ENCODE measurements at places on chromosomes 5 and 9.

- DNase-seq, result no peak
Observed at GRCh38 chr9:108844391-108844790, 11.4 kb downstream of the ACTL7B start.

DNA sequence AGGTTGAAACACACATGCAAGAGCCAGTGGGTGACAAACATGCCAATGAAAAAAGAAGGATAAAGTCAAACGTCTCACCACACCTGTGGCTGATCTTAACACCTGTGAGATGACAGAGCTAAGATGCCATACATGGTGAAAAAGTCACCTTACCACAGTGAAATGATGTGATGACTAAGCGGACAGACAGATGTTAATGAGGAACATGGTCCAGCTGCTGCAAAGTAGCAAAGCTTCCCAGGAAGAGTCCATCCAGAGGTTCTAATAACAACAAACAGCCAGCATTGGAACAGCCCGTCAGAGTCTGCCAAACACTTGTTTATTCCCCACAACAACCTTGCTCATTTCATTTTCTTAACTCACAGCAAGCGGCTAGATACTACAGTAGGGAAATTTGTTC is 1.9 kb downstream of the KIAA1191 start:
- no peak for DNase-seq

DNA sequence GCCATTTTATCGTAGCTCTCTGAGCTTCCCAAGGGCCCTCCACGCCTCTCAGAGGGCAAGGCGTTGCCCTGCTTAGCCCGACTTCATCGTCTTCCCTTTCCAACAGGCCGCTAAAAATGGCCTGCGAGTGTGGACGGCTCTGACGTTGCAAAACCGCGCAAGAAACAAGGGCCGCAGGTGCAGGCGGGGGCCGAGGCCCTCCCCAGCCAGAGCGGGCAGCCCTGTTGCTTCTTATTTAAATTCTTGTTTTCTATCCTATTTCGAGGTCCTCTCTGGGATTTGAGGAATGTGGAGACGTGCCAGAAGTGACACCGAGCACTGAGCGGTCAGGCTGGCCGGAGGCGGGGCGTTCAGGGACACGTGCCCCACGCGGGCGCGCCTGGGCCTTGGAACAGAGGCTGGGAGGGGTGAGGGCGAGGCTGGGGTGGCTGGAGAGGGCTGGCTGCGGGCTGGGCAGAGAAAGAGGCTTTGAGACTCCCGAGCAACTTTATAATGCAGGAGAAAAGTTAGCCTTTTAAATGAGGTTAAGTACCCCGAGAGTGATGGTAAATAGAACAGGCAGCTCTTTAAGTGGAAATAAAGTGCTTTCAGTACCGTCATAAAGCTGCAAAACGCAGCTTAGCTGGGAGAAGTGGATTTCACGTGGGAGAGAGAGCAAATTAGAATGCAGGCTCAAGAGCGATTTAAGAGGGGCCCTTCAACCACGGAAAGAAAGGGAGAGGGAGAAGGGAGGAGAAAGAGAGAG is 243.6 kb downstream of the AUH start:
- no peak for DNase-seq

DNA sequence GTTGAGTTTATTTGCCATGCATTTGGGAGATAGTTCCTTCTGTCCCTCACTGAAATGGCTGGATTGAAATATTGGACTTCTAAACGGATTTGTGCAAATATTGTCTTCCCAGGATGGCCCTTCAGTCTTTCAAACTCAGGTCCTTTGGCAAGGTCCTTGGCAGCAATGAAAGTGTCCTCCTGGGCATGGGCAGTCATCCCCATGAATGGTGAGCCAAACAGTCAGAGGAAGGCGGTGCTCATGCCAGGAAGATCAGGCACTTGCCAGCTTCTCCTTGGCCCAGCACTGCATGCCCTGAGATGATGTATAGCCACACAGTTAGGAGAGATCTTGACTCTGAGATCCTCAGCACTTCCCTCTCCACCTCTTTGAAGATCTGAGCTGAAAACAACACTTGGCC is 221.4 kb upstream of the KLF4 start:
- DNase-seq, result no peak
